ENCODE measurements at places on chromosomes 1 and 21.

DNA sequence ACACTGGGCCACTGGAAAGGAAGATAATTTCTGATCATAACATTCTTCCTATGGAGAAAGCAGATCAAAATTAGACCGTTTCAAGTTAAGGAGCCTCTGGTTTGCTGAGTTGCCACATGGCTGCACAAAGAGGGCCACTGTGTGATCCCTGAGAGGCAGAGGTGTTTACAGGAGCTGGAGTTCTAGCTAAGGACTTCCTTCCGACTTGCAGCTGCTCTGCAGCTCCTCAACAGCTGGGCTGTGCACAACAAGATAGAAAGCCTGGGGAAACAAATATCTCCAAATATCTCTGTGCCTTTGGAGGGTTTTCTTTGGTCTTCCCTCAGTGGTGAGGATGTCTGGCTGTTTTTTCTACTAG lies 26.8 kb downstream of the GADD45A start:
- DNase-seq = no peak

DNA sequence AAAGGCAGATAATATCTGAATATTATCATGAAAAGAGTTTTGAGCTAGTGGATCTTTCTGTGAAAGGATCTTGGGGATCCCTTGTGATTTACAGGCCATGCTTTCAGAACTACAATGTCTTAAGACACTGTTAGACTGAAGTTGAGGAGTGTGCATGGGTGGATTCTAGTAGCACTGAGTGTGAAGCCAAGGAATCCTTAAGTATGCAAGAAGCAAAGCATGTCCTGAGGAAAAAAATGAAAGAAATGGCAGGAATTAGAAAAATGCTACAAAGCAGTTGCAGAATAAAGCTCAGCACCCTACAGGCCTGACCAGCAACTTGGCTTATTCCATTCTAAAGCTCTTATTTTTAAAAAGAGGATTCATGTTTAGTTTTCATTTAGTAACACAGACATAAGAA lies 11.9 kb downstream of the STX6 start:
- peak; percentile 45 for DNase-seq

GRCh38 chr21:33747420-33747819 lies 105.1 kb downstream of the ITSN1 start:
- DNase-seq = no peak

DNA sequence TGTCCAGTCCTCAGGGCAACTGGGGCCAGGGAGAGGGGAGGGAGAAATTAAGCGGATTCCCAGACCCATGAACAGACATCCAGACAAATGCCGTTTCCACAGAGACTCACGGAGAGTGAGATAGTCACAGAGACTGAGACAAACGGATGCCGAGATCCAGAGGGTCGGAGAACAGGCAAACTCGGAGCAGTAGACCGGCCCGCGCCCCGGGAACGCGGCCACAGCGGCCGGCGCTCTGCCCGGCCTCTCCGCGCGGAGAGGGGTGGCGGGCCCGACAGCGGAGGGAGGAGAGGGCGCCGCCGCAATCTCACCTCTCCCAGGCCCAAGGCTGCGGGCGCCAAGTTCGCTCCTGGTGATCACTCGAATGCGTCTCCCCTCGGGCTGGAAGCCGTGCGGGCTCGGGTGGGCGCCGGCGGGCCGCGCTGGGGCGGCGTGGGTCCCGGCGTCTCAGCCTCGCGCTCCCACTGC lies 831 bp upstream of the FOXD2 start:
- DNase-seq = no peak

- no peak for DNase-seq
Measured at GRCh38 chr1:87062687-87063086, 148.3 kb downstream of the HS2ST1 start.

GRCh38 chr1:29052941-29053340 lies 70.8 kb downstream of the TMEM200B start:
- no peak for DNase-seq

- DNase-seq = no peak
Measured at GRCh38 chr1:41754540-41754939, 164.2 kb downstream of the HIVEP3 start.

DNA sequence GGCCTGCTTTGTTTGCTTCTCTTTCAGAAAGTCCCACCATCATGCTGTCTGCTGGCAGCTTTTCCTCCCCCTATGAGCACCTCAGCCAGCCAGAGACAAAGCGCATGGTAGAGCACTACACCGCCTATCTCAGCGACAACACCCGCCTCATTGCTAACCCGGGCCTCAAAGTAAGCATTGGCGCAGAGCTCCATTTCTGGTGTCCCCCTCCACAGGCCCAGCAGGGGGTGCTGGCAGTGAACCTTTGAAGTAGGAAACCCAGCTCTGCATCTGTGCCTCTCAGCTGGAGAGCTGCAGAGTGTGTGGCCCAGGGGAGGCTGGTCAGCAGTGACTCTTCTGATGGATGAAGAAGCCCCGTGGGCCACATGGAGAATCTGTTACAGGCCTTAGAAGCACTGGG lies 81.2 kb upstream of the RAVER2 start:
- DNase-seq = no peak
